ENCODE measurements at places on chromosomes 1 and 21.

- DNase-seq = no peak
Observed at GRCh38 chr21:31677047-31677446, 17.6 kb downstream of the SOD1 start.

DNA sequence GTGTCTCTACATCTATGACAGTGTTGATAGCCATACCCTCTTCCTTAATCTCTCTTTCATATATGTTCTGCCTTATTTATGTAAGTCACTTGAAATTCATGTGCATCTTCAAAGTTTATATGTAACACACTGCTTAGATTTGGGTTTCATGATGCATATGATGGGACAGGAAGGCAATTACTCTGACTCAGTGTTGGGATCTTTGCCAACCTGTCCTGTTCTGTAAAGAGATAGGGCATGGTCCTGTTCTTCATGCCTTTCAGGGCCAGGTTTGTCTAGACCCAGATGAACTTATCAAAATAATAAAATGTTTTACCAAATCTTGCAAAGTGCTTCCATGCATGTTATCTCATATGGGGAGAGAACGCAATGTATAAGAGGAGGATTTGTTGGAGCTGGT lies 69.5 kb downstream of the TMPRSS15 start:
- DNase-seq = no peak

DNA sequence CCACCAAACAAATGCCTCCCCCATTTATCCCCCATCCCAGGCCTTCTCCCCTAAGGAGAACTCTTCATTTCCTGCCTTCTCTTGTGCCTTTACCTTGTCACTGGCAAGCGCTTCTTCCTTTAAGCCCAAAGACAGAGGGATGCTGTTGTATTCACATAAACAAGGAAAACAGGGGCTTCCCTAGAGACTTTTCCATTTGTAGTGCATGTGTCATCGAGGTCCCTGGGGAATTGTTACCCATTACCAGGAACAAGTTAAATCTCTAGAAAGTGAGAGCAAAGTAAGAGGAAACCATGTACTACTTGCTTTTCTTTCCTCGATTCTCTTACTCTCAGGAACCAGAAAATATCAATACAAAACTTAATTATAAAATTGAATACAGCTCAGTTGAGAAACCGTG lies 114.4 kb upstream of the DPT start:
- no peak for DNase-seq

GRCh38 chr1:117146575-117147340 lies 25.2 kb upstream of the TRIM45 start:
- peak; percentile 22 for DNase-seq

DNA sequence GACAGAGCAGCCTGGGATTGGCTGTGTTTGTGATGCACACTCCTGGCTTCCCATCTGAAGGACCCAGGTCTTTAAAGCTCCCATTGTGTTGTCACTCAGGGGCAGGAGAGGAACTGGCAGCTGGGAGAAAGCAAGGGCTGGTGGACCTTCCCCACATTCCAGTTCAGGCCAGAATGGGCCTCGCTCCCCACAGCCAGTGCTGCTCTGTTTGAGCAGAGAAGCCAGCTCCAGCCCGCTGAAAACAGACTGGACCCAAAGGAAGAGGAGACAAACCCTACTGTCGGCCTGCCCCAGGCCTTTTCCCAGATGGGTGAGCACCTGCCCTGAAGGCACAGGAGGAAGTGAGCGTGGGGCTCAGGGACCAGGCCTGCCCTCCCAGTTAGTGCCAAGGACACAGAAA lies 499.4 kb downstream of the NPHP4 start:
- DNase-seq = no peak

- DNase-seq = no peak
Observed at GRCh38 chr1:39214021-39214713, 9.7 kb downstream of the MACF1 start.

- no peak for DNase-seq
Observed at GRCh38 chr21:29449306-29449950, 150.7 kb downstream of the BACH1 start.

GRCh38 chr1:46411010-46411405 lies 16.9 kb downstream of the FAAH start:
- DNase-seq = no peak
